Activated T-cell treated with anti-CD3 and anti-CD28 coated beads for 48 hours (primary cell): ENCODE measurements at places on chromosomes 16 and 17.
A peak's percentile ranks its signal among the peaks of the same experiment; 100 is the strongest.

- DNase-seq = peak; percentile 80
These were observed 405 bp upstream of the CBLN1 start for GRCh38 chr16:49281843-49282642.

- DNase-seq = no peak
These were observed 4.6 kb upstream of the ICAM2 start for GRCh38 chr17:64024781-64025731.

DNA sequence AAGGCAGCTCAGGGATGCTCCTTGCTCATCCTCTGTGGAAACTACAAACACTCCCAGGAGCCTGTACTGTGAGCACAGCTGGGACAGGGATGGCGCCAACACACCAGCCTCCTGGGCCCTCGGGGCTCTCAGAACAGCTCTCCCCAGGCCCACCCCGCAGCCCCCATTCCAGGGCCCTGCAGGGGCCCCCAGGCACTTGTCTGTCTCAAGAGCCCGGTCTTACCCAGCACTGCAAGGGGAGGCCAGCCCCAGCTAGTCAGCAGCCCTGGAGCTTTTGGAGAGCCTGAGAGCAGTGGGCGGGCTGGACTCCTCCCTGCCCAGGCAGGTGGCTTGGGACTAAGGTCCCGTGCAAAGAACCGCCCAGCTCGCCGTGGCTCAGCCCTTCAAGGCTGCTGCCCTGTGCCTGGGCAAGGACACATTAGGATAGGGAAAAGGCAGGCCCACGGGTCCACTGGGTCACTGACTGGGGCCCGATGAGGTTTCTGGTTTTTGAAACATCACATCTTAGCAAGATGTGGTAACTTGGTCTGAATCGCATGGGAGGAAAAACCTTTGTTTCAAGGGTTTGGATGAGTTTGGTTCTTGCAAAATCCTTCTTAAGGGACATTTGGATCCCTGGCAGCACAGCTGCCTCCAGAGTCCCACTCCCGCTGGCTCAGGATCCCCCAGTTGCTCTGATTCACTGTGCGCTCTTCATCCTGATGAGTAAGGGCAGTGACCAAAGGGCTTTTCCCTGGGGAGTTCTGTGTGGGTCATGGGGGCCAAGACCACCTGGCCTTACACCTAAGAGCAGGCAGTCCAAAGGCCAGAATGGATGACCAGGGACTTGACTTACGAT, 2.8 kb downstream of the DNASE1L2 start:
- no peak for DNase-seq

DNA sequence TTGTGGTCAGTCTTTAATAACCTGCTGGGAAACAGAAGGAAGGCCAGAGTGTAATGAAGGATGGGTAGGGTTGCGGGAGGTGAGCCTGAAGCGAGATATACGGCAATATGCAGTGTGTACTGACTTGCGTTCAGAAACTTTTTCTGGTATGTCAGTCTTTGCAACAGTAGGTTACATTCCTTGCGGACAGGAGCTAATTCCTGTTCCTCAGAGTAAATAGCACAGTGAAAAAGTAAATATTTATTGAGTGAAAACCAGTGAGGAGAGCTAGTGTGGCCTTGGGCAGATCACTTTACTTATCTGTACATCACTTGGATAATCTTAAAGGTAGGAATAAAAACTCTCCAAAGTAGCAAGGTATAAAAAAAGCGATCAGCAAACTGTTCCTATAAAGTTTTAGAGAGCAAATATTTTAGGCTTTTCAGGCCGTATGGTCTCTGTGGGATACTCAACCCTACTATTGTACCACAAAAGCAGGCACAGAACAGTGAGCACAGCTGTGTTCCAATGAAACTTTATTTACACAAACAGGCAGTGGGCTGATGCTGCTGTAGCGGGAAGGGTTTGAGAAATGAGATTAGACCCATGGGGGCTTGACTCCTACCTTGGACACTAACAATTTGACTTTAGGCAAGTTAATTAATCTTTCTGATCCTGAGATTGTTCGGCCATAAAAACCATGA, 348.0 kb downstream of the UTP18 start:
- no peak for DNase-seq

- DNase-seq = no peak
These were observed 4.0 kb downstream of the CD7 start for GRCh38 chr17:82313195-82314011.

DNA sequence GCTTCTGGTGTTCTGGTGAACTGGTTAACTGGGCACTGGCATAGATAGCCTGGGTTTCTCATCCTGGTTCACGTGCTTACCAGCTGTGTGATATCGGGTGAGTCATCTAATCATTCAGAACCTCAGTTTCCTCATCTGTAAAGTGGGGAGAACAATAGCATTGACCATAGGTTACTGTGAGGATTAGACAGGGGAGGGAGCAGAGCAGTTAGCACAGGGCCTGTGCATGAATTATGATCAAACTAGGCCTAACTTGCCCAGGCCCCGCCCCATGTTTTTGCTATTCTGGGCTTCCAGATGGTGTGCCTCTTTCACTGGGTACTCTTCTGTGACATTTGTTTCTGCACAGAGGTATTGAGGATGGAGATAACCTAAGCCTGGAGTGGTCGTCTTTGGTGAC, 4.6 kb upstream of the KLHL36 start:
- DNase-seq = no peak

DNA sequence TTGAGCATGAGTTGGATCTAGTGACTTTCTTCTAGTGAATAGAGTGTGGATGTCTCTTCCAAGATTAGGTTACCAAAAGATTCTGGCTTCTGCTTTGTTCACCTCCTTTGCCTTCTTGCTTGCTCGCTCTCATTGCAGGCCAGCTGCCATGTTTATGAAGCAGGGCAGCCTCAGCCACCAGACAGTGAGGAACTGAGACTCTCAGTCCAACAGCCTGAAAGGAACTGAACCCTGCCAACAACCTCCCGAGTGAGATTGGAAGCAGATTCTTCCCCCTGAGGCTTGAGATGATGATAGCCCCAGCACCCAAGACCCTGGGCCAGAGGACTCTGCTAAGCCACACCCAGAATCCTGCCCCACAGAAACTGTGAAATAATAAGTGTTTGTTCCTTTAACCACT, 48.4 kb downstream of the NOG start:
- DNase-seq = no peak

DNA sequence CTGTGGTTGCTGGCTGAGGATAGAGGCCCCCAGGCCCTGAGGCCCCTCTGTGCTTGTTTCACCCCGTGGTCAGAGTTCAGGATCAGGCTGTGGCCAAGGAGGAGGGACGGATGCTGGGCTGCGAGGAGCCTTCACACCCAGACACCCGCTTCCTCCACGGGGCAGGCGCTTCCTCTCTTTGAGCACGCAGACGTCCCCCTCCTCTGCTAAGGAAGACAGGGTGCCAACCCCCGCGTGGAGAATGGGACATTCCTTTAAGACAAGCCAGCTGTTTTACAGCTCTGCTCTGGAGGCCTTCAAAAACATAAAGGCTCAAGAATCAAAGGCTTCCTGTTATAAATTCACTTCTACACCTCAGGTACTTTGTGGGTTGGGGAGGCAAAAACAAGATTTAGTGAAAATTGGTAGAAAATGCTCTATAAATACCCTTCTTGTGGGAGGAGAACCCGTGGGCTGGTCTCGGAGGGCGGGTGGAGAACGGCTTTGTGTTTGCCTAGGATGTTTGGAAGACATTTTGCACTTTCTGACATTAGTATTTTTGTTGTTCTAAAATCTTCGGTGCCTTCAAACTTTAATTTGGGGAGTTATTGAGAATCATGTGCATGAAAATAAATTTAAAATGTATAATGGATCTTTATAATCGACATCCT, 60.8 kb upstream of the FOXF1 start:
- no peak for DNase-seq

DNA sequence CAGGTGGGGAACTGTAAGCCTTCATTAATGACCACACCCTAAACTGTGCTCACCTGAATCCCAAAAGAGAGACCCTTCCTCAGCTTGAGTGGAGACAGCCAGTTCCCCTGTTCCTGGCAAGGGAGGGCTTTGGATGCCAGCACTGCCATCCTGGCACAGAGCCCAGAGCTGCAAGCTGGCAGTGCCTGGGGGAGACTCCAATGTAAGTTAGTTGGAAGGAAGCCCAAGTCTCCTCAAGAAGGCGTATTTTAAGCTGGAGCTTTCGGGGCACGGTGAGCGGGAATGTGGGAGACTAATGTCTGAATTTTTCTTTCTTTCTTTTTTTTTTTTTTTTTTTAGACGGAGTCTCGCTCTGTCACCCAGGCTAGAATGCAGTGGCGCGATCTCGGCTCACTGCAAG, 4.7 kb downstream of the CDC42EP4 start:
- DNase-seq = no peak

- DNase-seq = no peak
These were observed 143.9 kb downstream of the CCDC182 start for GRCh38 chr17:57601143-57601735.

DNA sequence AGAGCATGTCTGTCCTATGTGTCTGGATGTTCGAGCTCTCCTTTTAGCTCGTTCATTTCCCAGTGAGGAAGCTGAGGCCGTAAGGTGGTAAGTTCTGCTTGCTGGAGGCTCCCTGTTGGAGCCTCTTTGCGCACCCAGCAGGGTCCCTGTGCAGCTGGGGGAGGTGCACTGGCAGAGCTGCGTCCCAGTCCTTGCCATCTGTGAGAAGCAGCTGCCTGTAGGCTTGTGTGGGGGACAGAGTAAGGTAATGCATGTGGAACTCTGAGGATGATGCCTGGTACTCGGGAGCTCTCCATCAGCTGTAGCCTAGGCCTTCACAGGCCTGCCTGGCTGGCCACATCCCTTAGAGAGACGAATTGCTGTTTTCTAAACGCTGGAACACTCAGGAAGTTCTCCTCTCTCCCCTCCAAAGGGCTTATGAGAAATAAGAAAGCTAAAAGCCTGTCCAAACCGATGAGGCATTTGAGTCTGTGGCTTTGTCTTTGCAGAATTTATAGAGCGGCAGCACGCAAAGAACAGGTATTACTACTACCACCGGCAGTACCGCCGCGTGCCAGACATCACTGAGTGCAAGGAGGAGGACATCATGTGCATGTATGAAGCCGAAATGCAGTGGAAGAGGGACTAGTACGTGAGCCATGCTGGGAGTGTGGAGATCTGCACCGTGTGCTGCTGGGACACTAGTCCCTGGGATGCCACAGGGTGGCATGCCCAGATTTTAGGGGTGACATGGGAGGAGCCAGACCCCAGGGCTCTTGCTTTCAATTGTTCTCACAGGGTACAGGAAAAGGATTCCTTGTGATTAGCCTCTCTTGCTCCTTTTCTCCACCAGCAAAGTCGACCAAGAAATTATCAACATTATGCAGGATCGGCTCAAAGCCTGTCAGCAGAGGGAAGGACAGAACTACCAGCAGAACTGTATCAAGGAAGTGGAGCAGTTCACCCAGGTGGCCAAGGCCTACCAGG, 1.6 kb downstream of the NDUFB10 start:
- DNase-seq = no peak

DNA sequence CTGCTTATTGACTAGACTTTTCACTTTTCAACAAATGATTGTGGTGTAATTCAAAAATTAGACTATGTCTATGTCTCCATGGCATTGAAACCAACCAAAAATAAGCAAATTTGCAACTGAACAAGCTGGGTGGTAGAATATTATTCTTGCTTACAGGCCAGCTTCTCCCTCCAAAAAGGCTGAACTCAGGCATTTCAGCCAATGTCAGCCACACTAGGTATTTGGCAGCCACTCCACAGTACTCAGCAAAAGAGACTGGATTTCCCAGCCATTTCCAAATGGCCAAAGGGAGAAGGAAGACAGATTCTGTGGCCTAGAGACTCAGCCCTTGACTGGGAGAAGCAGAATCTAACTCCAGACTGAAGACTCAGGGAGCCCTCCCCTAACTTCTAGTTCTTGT, 121.8 kb upstream of the IRX5 start:
- no peak for DNase-seq

GRCh38 chr17:64599187-64599676, 62.9 kb downstream of the SMURF2 start:
- DNase-seq = peak; percentile 24

- no peak for DNase-seq
These were observed 26.2 kb upstream of the ZNF652 start for GRCh38 chr17:49388290-49388640.

GRCh38 chr16:50088302-50088701, 22.5 kb downstream of the HEATR3 start:
- DNase-seq = no peak

DNA sequence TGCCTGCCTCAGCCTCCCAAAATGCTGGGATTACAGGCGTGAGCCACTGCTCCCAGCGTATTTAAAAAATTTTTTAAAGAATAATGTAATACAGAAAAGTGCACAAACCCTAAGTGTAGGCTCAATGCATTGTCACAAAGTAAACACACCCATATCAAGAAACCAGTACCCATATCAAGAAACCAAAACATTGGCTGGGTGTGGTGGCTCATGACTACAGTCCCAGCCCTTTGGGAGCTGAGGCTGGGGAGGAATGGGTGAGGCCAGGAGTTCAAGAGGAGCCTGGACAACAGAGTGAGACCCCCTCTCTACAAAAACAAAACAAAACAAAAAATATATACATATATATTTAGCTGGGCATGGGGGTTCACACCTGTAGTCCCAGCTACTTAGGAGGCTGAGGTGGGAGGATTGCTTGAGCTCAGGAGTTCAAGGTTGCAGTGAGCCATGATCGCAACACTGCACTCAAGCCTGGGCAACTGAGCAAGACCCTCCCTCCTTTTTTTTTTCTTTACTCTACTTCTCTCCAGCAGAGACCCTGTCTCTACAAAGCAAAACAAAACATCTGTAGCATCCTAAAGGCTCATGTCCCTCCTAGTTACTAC, 9.3 kb upstream of the PRR14 start:
- DNase-seq = no peak

DNA sequence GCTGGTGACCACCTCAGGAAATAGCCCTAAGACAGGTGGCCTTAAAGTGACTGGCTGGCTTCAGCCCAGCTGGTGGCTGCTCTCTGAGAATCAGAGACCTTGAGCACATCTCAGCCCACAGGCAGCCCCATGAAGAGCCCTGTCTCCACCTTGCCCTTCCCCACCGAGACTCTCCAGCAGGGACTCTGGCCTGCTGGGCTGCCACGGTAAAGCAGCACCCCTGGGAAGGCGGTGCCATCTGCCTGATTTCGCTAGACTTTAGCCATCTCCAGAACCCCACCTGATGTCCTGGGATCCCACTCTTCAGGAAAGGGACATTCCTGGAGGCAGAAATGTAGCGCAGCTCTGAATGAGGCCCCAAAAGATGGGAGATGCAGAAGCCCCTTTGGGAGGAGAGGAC, 45.2 kb upstream of the LGALS9 start:
- no peak for DNase-seq

DNA sequence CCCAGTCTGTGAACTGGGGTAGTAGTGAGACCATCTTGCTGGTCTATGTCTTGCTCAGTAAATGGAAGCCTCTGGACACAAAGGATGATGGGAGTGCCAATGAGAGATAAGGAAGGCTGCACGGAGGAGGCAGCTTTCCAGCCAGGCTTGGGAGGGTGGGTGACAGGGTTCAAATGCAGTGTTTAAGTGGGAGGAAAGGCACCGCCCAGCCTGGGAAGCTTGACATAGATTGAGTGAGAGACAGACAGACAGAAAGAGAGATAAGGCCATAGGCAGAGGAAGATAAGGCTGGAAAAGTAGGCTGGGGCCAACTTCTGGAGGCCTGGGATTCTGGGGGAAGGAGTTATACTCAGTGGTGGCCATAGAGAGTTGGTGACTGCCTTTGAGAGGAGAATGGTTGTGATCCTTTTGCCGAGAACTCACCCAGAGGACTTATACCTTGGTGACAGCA, 7.2 kb upstream of the COL1A1 start:
- DNase-seq = no peak

- DNase-seq = no peak
These were observed 308.9 kb upstream of the MON1B start for GRCh38 chr16:76882105-76882504.
